Fibroblast of skin of left quadriceps (primary cell): ENCODE measurements at places on chromosomes 11 and 22.

- no peak for DNase-seq
Measured at GRCh38 chr11:110319501-110319900, 23.1 kb upstream of the RDX start.

- DNase-seq = no peak
Measured at GRCh38 chr22:48749555-48750227, 1078.0 kb downstream of the BRD1 start.

DNA sequence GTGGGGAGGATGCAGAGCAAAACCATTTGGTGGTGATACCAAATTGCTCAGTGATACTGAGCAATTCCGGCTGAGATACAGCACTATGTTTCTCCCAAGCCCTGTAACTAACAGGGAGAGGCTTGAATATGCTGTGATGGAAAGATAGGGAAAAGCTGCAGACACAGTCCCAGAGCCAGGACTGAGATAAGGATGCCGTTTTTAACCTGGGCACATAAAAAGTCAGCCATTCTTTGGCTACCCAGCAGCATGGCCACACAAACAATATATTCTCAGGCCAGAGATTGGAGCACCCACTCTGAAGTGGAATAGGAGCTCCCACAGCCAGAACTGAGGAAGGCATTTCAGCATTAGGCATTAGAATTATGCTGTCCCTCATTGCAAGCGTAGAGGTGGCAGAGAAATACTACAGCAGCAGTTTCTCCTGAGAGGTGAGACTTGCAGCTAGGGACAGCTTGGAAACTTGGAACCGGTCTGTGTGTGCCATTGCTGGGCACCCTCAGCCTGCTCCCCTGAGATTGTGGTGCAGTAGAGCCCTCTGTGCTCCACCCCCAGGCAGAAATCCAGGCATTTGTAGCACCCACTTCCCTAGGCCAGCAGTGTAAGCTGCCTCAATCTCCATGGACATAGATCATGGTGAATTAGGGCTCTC, 346.5 kb downstream of the TMEM135 start:
- DNase-seq = no peak

- no peak for DNase-seq
Measured at GRCh38 chr11:42012271-42012670, 552.8 kb upstream of the LRRC4C start.

DNA sequence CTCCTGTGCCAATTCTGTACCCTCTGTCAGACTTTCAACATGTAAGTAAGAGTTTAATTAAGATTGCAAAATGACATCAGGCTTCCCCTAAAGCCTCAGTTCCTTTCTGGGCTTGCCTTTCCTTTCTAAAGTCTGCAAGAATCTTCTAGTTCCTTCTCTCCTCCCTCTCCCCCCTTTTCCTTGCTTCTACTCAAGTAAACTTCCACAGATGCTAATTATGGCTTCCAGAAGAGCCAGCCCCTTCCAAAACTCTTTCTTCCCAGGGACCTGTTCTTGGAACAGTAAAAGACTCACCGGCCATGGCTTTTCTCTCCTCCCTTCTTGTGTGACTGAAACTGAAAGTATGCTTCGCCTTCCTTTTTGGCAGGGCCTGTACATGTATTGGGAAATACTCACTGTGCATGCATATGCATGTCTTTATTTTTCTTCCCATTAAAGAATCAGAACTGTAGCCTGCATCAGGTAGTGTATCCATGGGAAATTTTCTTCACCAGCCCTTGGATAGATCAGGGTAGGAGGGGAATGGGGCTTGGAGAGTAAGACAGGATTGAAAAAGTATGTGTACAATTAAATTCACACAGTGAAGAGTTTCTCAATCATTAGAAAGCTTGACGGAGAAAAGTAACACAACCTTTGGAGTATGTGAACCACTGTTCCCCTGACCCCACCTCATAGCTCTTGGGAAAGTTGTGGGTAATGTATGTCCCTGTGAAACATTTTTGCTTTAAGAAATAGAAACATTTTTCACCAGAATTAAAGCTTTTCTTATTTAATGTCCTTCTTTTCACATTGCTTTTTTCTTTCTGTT, at the start of gene CASP1:
Gene CASP1 (minus strand): TSS at position 332 of the 808 bp plus-strand sequence. CDS start 31 bp downstream, at position 301.
- peak; percentile 67 for DNase-seq

DNA sequence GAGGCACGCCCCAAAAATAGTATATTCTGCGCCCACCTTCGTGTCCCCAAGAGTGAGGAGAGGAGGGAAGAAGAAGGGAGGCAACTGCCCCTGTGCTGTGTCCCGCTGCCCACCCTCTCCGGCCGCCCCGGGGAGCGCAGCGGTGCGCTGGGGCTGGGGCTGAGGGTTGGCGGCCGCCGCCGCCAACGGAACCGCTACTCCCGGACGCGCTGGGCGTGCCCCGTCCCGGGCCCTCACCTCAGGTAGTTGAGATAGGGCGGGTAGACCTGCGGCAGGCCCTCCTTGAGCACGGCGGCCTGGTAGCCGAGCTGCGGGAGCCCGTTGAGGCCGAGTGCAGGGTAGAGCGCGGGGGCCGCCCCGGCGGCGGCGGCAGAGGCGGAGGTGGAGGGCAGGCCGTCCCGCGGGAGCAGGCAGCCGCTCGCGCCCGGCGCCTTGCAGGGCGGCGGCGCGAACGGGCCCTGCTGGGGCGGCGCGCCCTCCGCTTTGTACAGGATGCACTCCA, 2.4 kb downstream of the PGR start:
- no peak for DNase-seq

DNA sequence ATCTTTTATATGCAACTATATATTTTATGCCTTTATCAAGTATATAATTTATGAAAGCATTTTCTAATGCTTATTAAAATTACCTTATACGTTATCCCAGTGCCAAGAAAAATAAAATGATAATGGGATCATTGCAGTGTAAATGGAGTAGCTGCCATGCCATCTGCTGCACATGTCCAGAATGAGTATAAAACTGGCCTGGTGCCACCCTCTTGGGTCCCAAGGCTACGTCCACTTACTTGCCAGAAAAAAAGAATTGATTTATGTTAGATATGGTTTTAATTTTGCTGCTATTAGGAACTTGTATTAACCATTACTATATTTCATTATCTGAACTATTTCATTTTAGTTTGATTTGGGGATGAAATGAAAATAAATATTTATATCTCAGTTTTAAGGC, 1127.1 kb upstream of the CNTN5 start:
- no peak for DNase-seq

DNA sequence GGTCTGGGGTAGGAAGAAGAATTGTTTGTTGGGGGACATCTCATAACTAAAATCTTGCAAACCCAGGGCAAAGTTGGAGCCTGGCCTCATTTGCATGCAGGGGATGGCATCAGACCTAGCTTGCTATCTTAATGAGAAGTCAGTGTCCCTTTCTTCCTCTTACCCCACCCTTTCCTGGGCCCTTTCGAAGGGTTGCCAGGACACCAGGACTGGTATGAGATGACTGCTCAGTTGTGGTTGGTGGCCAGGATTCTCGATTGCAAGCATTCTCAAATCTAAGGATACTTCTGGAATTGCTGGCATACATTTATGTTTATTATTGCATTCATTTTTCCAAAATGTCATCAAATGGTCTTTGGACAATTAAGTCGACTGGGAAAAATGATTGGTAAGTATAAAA, 131.0 kb downstream of the SLC1A2 start:
- DNase-seq = no peak

GRCh38 chr11:22703040-22703439, 36.6 kb downstream of the GAS2 start:
- peak; percentile 66 for DNase-seq

GRCh38 chr11:110168033-110168803, 75.0 kb downstream of the ZC3H12C start:
- DNase-seq = no peak

DNA sequence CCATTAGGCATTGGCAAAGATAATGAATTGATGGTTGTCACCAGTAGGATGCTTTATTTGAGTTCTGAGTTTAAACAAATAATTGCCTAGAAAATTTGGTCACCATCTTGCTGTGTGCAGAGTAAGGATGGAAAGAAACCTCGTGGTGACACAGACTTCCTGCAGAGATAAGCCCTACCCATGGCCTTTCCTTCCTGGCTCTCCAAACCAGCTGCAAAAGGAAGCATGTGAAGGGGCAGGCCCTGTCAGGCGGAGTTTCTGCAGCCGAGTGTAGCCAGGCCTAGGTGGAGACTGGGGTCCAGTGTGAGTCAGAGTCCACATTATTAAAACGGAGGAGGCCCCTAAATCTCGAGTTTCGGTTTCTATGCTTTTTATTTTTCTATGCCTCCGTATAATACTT, 83.1 kb upstream of the ADSL start:
- no peak for DNase-seq

GRCh38 chr11:58615559-58615958, 6.9 kb upstream of the CNTF start:
- DNase-seq = no peak

DNA sequence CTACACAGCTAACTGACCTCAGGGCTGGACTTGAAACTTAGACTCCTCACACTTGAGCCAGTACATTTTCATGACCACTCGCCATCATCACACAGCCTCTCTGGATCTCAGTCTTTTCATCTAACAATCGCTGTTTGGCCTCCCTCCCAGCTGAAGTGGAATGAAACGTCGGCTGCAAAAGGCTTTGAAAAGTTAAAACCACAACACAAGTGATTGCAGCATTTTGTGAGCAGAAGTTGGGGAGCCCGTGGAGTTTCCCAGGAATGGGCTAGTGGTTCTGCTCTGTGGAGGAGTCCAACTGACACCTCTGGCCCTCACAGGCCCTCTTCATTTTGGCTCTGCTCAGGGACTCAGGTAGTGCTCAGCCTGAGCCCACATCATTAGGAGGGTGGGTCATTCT, 35.9 kb upstream of the TRIM29 start:
- DNase-seq = no peak

DNA sequence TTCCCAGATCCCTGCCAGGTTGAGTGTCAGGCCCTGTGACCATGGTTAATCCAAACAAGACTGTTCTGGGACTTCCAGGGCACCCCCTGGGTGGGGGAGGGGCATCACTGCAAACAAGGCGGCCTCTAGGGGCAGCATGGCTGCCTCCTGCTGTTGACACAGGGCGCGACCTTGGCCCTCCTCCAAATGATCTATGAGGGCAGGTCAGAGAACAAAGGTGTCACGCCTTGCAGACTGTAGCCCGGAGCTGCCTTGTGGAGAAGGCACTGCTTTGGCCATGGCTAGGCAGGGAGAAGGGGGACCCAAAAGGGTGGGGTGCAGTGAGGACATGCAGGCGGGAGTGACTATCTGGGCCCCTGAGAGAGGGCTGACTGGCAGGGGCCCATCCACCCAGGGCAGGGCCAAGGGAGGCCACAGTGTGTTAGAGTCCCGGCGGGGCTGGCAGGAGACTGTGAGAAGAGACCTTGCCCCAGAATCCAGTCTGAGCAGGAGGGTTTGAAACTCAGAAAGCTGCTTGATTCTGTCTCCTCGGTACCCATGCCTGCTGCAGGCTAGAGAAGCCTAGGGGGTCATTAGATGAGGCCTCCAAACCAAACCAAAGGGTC, 35.6 kb downstream of the KCNC1 start:
- DNase-seq = no peak

GRCh38 chr11:40306938-40307548, 1152.4 kb downstream of the LRRC4C start:
- no peak for DNase-seq

DNA sequence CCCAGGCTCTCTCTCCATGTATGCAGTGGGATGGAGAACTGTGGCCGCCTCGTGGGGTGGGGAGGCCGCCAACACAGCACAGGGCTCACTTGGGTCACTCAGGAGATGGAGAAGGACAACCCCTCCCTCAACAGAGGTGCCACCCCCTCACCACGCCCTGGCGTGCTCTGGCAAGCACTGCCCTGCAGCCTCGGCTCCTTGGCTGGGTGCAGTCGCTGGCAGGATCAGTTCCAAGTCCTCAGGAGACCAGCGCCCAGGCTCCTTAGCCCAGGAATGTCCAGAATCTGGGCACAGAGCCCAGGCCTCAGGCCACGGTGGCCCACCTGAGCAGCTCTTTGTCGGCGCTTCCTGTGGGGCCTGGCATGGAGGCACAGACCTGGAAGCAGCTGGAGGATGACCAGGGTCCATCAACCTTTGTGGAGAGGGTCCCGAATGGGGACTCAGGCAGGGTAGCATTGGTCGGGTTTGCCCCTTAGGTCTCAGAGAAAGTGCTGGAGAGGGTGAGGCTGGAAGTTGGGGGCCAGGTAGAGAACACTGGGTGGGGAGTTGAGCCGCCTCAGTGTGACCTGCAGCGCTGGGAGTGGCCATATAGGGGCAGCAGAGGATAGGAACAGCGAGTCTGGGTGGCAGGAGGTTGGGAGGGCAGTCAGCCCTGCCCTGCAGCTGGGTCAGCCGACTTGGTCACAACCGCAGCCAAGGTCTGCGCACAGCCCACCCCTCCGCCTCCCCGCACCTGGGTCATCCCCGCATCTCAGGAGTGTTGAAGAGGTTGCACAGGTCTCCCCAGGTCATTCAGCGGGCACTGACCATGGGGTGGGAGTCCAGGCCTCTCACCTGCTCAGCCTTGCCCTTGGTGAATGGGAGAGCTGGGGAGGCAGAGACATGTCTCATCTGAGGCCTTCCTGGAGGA, 8.2 kb downstream of the SUSD2 start:
- no peak for DNase-seq

GRCh38 chr22:33109514-33110430, 51.6 kb upstream of the SYN3 start:
- DNase-seq = no peak

GRCh38 chr11:61922539-61922938, 5.2 kb upstream of the RAB3IL1 start:
- peak; percentile 77 for DNase-seq

- no peak for DNase-seq
Measured at GRCh38 chr22:48192920-48193319, 1430.5 kb downstream of the TBC1D22A start.
